ENCODE measurements at places on chromosomes 7 and 10.

GRCh38 chr7:25067726-25068501, 57.1 kb downstream of the CYCS start:
- no peak for DNase-seq

GRCh38 chr10:22853906-22854447, 73.9 kb upstream of the ARMC3 start:
- no peak for DNase-seq

DNA sequence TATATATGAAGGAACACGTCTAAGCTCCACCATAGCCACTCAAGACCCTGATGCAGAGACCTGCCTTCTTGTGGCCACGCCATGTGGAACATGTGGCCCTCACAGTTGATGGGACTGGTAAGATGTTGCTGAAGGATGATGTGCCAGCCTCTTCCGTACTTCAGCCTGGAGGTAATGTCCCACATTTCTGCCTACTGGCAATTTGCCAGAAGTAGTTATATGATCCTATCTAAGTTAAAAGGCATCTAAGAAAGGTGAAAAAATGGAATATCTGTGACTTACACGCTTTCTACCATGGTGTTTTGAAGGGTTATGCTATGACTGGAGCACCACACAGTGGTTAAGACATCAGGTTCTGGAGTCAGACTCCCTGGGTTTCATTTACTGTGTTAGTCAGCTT, 948.7 kb upstream of the GHITM start:
- DNase-seq = no peak

GRCh38 chr10:48505394-48506112, 99.3 kb downstream of the ARHGAP22 start:
- no peak for DNase-seq

- DNase-seq = no peak
Observed at GRCh38 chr7:70383066-70383782, 748.7 kb upstream of the GALNT17 start.

DNA sequence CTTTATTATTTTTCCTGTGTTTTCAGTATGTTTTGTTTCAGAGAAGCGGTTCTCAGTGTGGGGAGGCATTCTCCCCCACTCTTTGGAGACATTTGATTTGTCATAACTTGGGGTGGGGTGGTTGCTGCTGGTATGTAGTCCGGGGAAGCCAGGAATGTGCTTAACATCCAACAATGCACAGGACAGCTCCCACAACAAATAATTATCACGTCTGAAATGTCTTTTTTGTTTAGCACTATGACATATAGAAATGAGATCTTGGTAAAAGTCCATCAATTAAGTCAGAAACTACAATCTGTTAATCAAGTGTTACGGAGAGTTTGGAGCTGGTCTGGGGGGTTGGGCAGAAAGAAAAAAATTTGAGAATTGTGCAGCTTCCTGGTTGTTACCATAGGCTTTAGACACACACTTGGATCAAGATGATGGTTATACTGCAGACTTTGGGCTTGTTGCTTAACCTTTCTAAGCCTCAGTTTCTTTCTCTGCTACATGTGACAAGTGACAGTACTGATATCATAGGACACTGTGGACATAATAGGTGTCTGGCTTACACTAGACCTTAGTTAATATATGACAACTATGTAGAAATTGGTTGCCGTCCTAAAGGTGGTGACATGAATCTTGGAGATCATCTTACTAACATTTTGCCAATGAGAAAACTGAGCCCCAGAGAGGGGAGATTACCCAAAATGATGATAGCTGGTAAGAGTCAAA, 113.7 kb downstream of the LRMDA start:
- DNase-seq = no peak

All from activated T-cell treated with anti-CD3 and anti-CD28 coated beads for 1 hour (primary cell).